ENCODE measurements at places on chromosomes 16 and 17.

DNA sequence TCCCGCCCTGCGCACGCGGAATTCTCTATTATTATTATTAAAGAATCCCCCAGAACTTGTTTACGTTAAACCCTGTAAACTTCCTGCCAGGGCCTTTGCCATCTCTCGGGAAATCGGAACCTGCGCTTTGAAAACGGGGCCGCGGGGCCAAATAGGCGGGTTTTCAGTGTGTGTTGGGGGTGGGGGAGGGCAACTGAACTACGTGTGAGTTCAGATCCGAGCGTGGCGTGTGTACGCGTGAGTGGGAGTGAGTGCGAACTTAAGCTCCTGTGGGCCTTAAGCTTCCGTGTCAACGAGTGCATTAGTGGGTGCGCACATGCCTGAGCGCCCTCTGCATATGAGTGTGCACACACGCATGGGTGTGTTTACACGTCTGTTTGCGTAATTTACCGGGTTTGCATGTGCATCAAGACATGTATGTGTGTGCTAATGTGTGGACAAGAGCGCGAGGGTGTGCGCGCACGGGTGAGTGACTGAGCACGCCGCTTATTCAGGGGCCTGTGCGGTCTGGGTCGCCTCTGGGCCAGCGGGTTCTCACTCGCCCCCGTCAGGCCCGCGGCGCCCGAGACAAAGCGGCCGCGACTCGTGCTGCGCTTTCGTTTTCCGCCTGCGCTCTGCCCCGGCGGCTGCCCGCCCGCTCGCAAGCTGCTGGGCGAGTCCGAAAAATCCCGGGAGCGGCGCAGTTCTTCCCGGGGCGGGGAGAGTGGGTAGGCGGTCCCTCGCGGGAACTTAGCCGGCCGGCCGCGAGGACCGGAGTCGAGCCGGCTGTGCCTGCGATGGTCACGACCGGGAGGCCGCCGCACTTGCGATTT, 1.2 kb upstream of the FOXF1 start:
- DNase-seq = peak; percentile 81

DNA sequence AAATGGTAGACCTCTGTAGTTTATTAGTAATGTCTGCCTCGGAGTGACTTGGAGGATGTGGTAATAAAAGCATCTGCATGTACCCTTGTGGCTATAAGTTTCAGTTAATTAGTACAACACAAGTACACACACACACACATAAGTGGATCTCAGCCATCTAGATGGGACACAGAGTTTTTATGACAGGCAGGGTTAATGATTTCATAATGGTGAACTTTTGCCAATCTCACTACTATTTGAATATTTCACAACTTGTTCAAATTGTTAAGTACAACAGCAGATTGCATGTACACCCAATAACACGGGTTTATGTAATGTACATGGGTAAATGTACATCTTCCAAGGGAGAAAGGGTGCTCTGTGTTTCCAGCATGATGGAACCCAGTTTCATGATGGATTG, 511.3 kb upstream of the HSBP1 start:
- peak; percentile 23 for DNase-seq

GRCh38 chr16:85055493-85056210, 28.1 kb downstream of the KIAA0513 start:
- peak; percentile 50 for DNase-seq

- DNase-seq = no peak
These were observed 372.5 kb downstream of the SNX29 start for GRCh38 chr16:12348733-12349704.

GRCh38 chr17:42920106-42920900, 19.7 kb downstream of the G6PC1 start:
- DNase-seq = no peak

- peak; percentile 2 for DNase-seq
These were observed 51.2 kb downstream of the SYCE1L start for GRCh38 chr16:77250400-77250799.

DNA sequence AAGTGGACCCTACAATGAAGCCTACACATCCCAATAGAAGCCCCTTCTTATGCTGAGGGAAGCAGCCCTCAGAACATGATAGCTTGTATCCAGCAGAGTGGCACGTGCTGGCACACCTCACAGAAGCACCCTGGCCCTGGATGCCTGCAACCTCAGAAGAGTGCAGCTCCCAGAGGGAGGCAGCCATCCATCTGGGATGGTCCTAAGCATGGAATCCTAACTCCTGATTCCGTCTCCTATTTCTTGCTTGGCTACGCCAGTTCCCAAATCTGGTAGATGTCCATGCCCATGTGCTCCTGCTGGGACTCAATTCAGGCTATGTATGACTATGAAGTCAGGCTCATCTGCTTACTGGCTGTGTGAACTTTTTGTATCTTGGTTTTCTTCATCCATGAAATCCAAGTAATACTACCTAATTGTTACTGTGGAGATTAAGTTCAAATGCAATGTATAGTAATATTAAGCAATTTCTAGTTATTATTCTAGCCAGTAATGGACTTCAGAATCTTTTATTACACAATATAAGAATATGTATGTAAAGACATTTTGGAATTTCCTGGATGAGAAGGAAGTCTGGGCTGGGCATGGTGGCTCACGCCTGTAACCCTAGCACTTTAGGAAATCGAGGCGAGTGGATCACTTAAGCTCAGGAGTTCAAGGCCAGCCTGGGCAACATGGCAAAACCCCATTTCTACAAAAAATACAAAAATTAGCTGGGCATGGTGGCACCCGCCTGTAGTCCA, 32.4 kb downstream of the SIAH1 start:
- no peak for DNase-seq

DNA sequence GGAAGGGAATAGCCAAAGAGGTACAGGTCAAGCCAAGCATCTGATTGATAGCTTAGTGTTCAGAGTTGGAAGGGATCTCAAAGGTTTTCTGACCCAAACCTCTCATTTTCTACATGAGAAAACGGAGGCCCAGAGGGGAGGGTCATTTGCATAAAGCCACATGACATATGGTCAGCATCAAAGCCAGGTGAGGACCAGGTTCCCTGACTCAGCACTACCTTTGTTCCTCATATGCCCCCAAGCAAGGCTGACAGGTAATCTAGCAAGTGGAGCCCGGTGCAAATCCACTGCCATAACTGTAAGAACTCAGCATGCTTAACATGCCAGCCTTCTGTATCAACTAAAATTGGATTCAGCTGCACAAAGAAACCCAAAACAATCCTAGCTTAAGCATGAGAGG, 28.2 kb upstream of the CCL1 start:
- DNase-seq = no peak

DNA sequence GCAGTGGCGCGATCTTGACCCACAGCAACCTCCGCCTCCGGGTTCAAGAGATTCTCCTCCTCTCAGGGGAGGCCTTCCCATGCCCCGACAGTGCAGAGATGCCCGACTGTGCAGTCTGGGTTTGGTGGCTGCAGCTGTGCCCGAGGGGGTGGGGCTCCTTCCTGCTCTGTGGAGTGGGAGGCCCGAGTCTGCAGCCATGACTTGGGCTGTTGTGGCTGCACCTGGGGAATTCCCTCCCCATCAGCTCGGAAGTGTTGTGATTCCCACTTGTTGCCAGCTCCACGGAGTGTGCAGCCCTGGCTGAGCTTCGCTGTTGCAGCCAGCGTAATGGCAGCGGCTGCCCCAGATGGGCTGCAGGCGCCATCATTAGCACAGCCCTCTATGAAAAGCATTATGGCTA, 66.4 kb upstream of the SMIM36 start:
- DNase-seq = no peak

- DNase-seq = no peak
These were observed 56.8 kb upstream of the ENDOV start for GRCh38 chr17:80358131-80358530.

DNA sequence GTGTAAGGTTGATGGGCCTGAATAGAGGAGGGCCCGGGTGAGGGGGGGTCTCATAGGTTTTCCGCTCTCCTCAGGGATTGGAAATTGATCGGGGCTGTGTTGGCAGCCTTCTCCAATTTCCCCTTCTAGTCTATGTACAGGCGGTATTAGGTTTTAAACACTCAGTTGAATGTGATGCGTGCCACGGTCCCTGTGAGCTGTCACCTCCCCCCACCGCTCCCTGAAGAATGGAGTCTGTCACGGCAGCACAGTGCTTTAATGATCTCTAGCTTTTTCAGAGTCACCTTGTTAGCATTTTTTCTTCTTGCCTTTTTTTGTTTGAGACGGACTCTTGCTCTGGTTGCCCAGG, 800 bp downstream of the COX4I1 start:
- DNase-seq = peak; percentile 27

DNA sequence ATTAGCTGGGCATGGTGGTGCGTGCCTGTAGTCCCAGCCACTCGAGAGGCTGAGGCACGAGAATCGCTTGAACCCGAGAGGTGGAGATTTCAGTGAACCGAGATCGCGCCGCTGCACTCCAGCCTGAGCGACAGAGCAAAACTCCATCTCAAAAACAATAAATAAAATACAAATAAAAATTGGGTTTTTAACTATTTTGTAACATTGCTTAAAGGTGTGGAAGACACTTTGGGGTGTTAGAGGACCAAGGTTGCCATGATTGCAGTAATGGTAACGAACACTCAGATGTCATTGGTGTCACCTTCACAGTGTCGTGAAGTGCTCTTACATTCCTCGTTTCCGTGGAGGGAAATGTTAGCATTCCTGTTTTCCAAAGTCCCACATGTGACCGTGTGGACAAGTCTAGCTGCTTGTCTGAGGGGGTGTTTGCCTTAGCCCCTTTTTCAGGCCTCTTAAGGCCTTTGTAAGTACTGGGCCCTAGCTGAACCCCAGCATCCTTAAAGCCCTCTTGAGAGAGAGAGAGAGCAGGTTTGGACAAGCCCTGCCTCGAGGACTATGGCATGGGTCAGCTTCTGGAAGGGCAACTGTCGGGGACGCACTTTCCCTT, 8.6 kb downstream of the C16orf96 start:
- no peak for DNase-seq

GRCh38 chr17:285751-286422, 66.7 kb downstream of the RPH3AL start:
- DNase-seq = no peak
